Activated T-helper 1 cell treated with Interleukin-2 at 50 U/mL for 16 hours (primary cell): ENCODE measurements at places on chromosomes 2 and 18.

GRCh38 chr2:20668451-20668850, 1.5 kb downstream of the GDF7 start:
- DNase-seq = no peak

DNA sequence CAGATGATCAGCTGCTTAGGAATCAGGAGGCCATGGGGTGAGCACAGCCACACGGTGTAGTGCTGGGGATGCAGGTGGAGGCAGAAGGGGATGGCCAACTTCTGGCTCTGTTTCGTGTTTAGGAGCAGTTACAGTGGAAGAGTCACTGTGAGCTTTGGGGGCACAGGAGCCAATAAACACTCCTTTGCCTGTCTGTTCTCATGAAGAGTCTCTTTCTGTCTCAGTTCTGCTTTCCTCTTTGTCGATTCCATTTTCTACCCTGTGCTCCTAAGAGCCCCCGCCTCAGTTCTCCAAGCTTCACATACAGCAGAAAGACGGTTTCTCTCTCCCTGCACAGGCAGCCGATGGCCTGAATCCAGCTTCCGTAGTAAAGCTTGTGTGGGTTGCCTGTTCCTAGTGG, 21.0 kb upstream of the RRM2 start:
- DNase-seq = no peak

DNA sequence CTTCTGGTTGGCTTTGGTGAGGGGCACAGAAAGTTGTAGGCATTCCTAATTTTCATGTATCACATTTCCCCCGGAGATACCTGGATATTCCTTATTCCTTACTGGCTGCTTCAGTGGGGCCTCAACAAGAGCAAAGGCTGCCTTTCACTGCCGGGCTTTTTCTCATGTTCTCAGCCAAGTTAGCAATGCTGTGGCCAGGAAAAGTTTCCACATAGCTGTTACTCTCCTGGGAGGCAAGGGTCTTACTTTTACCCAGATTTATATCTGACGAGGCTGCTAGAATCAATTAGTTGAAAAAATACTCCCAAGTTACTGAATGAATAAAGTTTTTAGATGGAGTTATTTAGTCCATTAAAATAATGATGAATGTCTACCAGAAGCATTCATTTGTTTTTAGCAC, 230.5 kb downstream of the ZNF407 start:
- DNase-seq = no peak

DNA sequence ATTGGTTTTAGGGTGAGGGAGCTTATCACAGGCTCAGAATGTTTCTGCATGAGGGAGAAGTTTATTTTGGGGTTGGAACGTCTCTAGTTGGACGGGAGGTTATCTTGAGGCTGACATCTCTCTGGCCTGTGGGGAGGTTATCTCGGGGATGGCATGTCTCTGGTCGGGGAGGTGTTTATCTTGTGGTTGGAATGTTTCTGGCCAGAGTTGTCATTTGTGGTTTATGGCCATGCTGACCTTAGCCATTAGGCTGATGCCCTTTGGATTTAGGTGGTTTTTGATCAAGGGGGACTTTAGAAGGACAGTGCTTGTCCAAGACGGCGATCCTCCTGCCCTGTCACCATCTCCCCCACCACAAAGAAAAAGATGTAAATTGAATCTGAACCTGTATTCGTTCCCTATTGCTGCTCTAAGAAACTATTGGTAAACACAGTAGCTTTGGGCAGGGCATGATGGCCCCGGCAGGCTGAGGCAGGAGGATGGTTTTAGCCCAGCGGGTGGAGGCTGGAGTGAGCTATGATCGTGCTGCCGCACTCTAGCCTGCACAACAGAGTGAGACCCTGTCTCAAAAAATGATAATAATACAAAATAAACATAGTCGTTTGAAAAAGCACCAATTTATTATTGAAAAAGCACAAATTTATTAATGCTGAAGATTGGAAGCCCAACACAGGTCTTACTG, 17.8 kb upstream of the MPPE1 start:
- DNase-seq = no peak

DNA sequence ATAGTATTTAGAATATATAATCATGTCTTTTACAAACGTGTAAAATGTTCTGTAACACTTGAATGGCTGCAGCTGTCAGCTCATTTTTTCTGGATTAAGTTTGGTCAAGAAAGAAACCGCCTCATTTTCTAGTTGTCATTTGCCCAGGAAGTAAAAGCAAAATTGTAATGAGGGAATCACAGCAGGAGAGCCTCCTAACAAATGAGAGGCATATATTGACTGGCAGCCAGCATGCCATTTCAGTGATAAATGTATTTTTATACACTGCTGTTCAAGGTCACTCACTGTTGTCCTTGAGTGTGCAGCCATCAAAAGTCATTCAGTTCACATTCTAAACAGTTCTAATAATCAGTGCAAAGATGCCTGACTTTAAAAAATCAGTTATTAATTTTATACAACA, 144.3 kb upstream of the BOD1L2 start:
- DNase-seq = no peak

DNA sequence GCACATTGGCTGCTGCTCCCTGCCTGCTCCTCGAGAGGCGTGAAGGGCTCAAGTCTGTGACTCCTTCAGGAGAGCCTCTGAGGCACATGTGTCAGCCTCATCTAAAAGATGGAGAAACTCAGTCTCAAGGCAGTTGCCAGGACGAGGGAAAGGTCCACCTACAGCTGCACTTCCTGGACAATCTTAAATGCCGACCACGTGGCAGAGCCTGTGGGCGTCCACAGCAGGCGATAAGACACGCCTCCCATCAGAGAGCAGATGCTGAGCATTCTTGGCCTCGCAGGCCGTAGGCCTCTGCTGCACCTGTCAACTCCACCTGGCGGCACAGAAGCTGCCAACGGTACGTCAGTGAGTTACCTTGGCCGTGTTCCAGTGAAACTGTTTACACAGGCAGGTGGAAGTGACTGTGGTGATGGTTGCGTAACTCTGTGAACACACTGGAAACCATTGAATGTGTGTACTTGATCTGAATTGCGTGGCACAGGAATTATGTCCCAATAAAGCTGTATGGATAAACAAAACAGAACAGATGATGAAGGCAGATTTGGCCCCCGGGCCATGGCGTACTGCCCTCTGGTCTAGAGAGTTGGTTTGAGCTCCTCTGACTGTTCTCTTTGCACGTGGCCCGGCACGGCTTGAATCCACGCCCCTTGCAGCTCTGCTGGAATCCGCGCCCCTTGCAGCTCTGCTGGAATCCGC, 114.5 kb downstream of the RNF144A start:
- DNase-seq = peak; percentile 40
